T-helper 2 cell (primary cell): ENCODE measurements at places on chromosomes 12 and 14.

DNA sequence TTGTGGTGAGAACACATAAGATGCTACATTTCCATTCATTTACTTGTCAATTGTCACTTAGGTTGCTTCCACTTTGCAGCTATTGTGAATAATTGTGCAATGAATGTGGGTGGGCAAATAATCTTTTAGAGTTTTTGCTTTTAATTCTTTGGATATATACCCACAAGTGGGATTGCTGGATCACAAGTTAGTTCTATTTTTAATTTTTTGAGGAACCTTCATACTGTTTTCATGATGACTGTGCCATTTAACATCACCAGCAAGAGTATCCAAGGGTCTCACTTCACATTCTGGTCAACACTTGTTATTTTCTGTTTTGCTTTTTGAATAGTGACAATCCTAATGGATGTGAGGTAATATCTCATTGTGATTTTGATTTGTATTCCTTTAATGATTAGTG lies 10.5 kb downstream of the CLEC6A start:
- no peak for DNase-seq

DNA sequence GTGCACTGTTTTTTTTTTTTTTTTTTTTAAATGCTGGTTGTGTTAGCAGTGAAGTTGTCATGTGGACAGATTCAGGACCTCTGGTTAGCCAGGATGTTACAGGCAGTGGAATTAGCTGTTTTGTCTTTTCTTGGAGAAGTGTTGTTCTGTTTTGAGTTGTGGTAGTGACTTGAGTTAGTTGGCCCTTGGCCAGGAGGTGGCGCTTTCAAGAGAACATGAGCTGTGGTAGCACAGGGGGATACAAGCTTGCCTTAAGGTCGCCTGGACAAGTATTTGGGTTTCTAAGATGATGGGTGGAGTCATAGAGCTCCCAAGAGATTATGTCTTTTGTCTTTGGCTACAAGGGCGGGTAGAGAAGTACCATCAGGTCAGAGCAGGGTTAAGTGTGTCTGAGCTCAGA lies 33.3 kb upstream of the CCDC198 start:
- no peak for DNase-seq

GRCh38 chr14:23722675-23723074 lies 86.5 kb downstream of the DHRS2 start:
- DNase-seq = no peak

GRCh38 chr14:66540038-66540437 lies 32.1 kb downstream of the GPHN start:
- DNase-seq = no peak
